CD4-positive, alpha-beta T cell treated with Interleukin-12 subunit alpha and Interleukin-12 subunit beta, for 1 hour (primary cell): ENCODE measurements at places on chromosomes 7 and 10.

- no peak for DNase-seq
These were observed 143.8 kb upstream of the PCLO start for GRCh38 chr7:83306502-83306901.

GRCh38 chr10:100345570-100346330 is 1.3 kb upstream of the SCD start:
- DNase-seq: no peak

DNA sequence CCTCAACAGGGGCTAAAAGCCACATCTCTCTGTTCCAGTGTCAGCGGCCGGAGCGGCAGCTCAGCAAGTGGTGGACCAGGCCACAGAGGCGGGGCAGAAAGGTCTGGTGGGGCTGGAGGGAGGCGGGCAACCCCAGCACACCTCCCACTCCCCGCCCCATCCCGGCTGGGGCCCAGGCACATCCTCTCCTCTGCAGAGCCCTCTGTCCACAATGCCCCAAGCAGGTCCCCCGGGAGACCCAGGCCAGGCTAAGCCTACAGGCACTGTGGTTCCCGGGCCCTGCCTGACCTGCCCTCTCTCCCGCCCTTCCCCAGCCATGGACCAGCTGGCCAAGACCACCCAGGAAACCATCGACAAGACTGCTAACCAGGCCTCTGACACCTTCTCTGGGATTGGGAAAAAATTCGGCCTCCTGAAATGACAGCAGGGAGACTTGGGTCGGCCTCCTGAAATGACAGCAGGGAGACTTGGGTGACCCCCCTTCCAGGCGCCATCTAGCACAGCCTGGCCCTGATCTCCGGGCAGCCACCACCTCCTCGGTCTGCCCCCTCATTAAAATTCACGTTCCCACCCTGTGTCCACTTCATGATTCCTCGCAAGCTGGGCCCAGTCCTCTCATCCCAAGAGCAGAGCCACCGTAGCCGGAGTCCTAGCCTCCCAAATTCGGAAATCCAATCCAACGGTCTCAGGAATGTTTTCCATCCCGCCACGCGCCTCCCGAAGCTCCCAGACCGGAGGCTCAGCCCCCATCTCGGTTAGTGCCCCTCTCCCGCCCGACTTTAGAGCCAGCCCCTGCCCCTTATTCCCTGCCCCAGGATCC is 2.1 kb downstream of the ADIRF start:
- DNase-seq: no peak

DNA sequence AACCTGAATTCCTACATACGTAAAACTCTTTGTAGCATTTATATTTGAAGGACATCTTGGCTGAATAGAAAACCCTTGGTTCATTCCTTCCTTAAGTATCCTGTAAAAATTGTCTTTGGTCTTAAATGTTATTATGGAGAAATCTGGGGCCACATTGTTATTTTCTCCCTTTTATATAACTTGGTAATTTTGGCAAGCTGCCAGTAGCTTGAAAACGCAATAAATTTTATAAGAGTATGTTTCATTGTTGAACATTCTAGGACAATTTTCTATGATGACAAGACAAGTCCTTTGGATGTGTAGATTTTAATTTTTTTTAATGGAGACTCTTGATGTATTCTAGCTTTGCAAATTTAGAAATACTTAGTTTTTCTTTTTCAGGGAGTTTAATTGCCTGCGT is 191.9 kb downstream of the ABCA13 start:
- no peak for DNase-seq
